ENCODE measurements at places on chromosomes 3 and 15.

GRCh38 chr15:49621401-49621811, 558 bp downstream of the DTWD1 start:
- DNase-seq = no peak

GRCh38 chr3:77303955-77304699, 264.2 kb downstream of the ROBO2 start:
- DNase-seq = no peak

DNA sequence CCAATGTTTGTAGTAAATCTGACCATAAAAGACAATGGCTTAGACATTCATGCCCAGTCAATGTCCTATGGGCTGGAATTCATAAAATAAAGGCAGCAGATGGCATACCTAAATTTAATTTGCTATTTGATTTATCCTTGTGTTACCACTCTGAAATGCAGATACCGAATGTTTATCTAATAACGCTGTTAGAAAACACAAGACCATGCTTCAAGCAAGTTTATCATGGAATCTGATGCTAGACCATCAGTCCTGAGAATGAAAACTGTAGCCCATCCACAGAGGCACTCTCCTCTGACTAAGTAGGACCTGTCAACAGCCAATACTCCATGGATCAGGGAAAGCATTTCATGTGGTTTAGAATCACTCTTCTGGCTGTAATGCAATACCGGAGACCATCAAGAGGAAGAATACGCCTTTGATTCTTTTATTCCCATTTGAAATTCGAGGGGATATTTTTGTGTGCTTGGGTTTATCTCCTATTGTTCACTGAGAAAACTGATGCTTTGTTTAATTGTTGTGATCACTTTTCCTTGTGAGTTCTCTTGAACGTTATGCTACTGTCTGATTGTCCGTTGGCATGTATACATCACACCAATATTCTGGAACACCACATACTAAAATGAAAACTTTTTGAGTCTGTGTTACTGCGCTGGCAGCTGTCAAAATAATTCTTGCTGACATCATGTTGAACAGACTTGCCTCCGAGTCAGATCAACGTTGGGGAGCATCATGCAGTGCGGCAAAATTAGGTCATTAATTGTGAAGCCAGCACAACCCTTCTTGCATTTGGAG, 12.1 kb upstream of the CPB1 start:
- DNase-seq = no peak

GRCh38 chr15:78949461-78949860, 4.6 kb upstream of the CTSH start:
- DNase-seq = no peak

DNA sequence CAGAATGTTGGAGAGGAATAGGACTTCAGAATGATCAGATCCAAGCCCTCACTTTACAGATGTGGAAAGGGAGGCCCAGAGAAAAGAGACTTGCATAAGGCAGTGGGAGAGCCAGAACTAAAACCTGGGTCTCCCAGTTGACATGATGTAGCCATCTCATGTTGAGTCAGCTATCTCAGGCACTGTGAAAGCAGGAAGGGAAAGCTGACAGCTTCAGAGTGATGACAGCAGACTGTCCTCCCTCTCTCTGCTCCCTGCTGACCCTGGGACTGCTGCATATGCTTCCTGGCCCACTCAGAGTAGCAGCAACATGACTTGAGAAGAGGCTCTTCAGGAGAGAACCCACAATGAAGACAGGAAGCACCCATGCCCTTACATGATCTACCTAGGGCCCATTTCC, 14.7 kb downstream of the FHIT start:
- no peak for DNase-seq

DNA sequence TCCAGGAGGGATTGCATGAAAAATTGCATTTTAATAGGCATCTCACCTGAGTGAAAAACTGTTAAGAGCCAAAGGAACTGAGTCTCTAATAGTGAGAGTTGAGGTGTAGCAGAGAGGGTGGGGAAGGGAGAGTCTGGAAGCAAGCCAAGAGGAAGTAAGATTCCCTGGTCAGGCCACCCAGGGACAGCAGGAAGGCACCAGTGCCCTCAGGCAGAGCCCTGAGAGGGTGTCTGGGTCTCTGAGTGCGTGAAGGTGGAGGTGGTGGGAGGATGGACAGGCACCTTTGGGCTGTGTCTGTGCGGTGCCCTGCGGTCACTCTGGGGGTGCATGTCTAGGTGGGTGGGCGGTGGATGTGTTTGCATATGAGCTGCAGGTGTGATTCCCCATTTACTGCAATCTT, 300.4 kb upstream of the ROPN1 start:
- no peak for DNase-seq

DNA sequence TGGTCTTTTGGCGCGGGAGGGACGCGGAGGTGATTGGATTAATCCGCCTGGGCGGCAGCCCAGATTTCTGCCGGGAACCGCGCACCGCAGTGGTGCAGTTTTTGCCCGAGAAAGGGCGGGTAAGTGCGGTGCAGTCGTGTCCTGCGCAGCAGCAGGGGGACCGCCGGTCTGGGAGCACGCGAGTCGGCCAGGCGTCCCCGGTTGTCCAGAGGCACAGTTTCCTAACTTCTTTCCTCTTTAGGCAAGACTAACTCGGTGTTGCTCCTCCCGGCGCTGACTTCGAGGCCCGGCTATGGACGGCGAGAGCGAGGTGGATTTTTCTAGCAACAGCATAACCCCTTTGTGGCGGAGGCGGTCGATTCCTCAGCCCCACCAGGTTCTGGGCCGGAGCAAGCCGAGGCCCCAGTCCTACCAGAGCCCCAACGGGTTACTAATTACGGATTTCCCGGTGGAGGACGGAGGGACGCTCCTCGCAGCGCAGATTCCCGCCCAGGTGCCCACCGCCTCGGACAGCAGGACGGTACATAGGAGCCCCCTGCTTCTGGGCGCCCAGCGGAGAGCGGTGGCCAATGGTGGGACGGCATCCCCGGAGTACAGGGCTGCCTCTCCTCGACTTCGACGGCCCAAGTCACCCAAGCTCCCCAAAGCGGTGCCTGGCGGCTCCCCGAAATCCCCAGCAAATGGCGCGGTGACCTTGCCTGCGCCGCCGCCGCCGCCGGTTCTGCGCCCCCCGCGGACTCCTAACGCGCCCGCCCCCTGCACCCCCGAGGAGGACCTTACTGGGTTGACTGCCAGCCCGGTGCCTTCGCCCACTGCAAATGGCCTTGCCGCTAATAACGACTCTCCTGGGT, 736 bp downstream of the ARHGEF26 start:
- peak; percentile 44 for DNase-seq

DNA sequence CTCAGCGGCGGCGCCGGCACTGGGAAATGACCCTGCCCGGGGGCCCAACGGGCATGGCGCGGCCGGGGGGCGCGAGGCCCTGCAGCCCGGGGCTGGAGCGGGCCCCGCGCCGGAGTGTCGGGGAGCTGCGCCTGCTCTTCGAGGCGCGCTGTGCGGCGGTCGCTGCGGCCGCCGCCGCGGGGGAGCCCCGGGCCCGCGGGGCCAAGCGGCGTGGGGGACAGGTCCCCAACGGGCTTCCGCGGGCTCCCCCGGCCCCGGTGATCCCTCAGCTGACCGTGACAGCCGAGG, 172 bp downstream of the ITPKA start:
- DNase-seq = no peak

- DNase-seq = no peak
These were observed 114.6 kb downstream of the CCNL1 start for GRCh38 chr3:157045238-157045850.

GRCh38 chr15:40314723-40315276, 7.1 kb upstream of the PLCB2 start:
- DNase-seq = no peak

- DNase-seq = no peak
These were observed 5.9 kb downstream of the CYP19A1 start for GRCh38 chr15:51332206-51333147.

DNA sequence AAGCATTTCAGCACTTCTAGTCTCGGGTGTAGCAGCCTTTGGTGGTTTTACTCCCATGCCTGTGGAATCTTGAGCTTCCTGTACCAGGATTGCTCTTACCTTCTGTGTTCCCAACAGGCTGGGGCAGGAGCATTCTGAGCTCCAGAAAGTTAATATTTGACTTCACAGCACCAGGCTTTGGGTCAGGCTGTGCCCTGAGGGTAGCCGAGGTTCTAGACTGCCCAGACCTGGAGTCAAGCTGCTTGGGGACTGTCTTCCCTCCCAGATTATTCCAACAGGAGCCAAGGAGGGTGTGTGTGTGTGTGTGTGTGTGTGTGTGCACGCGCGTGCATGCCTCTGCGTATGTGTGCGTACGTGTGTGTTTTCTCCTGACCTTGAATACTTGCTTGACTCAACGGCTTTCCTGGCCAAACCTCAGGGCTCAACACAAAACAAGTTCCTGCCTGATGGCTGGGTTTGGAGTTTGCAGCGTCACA, 94.8 kb downstream of the FLNB start:
- DNase-seq = no peak

DNA sequence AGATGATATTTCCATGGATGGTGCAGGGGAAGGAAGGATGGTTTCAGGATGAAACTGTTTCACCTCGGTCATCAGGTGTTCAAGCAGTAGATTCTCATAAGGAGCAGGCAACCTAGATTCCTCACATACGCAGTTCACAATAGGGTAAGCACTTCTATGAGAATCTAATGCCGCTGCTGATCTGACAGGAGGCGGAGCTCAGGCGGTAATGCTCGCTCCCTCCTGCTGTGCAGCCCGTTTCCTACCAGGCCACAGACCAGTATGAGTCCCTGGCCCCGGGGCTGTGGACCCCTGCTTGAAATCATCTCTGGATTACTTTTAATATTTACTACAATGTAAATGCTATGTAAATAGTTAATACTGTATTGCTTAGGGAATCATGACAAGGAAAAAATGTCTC, 241.8 kb downstream of the ROBO2 start:
- no peak for DNase-seq

GRCh38 chr3:37816271-37816670, 45.4 kb upstream of the CTDSPL start:
- no peak for DNase-seq

DNA sequence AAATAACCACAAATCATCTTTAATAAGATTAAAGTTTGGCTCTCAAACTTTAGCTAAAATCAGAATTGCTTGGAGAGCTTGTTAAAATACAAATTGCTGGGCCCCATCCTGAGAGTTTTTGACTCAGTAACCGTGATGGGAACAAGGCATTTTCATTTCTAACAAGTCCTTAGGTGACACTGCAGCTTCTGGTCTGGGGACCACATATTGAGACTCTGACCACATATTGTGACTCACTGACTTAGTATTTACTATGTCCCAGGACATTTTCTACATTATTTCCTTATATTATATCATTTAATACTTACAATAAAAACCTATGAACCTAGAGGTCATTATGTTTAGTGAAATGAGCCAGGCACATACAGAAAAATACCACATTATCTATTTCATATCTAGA, 164.5 kb downstream of the ZMAT3 start:
- DNase-seq = no peak

DNA sequence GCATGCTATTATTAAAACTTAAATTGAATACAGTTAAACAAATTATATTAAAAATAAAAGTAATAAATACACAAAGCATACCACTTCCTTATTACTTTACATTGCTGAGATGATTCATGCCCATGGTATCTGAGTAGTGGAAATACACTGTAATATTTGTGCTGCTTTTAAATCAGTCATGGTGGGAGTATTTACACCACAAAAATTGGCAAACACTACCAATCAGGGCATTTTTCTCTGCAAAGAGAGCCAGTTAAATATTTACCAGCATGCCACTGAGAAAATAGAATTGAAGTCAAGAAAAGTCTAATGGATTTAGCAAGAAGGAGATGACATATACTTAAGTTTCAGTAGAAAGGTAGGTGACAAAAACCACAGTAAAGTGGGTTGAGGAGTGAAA, 19.6 kb downstream of the PPARG start:
- DNase-seq = no peak

- DNase-seq = no peak
These were observed 80.8 kb downstream of the RFTN1 start for GRCh38 chr3:16432714-16433113.

DNA sequence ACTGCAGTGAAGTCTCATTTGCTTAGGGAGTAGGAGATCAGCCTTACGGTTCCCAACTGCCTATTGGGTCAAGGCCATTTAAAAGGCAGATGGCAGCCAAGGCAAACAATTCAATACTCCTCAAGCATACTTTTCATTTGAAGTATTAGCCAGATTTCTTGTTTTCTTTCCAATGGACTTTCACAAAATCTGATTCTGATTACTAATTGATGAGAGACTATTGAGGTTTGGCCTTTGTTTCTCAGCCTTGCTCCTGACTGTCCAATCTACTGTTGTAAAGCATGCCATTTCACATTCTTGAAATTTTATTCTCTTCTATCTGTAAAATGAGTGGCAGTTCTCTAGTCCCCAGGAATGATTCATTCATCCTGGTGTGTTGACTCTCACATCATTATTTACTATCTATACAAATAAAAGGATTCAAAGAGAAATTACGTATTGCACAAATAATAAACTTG, 166.2 kb upstream of the TGFBR2 start:
- DNase-seq = no peak

Measured in right hindlimb (tissue), 1 donor.